ENCODE measurements at places on chromosomes 5 and 9.

DNA sequence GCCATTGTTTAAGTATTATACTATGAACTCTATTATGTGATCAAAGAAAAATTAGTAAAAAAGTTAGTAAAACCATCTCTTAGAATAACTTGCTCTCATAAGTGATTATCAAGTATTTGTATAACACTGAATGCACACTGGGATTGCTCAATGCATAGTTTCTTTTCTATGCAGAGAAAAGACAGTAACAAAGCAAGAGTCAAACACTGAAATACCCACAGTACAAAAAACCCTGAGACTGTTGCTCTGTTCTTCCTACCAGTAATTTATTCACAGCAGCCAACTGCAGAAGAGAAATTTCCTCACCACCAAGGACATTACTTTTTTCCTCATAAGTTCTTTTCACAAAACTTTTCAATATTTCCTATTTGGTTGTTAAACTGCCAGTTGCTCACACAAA is 634.4 kb downstream of the DTWD2 start:
- no peak for DNase-seq

- DNase-seq = no peak
Measured at GRCh38 chr5:66680804-66681203, 84.6 kb downstream of the MAST4 start.

DNA sequence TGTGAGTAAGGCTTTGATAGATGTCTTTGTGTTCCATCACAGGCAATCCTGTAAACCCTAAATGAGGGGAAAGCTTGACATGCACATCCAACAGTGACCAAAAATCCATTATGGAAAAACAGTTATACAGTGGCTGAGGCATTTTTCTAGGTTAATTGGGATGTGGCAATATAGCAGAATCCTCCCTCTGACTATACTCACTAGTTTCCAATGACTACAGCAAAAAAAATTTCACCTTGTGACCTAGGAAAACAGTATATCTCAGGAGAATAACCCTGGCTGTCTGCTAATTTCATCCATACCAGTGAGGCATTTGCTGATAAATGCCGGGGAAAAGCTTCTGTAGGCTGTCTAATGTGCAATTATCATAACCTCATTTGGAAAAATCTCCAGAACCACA is 49.9 kb upstream of the SNCAIP start:
- peak; percentile 63 for DNase-seq

DNA sequence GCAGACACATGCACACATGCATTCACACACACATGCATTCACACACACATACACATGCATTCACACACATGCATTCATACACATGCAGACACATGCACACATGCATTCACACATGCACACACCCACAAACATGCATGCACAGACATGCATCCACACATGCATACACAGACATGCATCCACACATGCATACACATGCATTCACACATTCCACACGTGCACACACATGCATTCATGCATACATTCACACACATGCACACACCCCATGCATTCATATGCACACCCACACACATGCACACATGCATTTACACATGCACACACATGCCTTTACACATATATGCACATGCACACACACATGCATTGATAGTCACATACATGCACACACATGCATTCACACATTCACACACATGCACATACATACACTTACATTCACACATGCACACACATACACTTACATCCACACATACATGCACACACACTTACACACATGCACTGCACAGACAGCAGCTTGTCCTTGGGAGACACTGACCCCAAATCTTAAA is 106.4 kb downstream of the COL5A1 start:
- DNase-seq = no peak

- DNase-seq = peak; percentile 51
Measured at GRCh38 chr9:27548055-27548741, 18.6 kb upstream of the MOB3B start.

Data from IMR-90 (cell line).